ENCODE measurements at places on chromosomes 6 and 20.

DNA sequence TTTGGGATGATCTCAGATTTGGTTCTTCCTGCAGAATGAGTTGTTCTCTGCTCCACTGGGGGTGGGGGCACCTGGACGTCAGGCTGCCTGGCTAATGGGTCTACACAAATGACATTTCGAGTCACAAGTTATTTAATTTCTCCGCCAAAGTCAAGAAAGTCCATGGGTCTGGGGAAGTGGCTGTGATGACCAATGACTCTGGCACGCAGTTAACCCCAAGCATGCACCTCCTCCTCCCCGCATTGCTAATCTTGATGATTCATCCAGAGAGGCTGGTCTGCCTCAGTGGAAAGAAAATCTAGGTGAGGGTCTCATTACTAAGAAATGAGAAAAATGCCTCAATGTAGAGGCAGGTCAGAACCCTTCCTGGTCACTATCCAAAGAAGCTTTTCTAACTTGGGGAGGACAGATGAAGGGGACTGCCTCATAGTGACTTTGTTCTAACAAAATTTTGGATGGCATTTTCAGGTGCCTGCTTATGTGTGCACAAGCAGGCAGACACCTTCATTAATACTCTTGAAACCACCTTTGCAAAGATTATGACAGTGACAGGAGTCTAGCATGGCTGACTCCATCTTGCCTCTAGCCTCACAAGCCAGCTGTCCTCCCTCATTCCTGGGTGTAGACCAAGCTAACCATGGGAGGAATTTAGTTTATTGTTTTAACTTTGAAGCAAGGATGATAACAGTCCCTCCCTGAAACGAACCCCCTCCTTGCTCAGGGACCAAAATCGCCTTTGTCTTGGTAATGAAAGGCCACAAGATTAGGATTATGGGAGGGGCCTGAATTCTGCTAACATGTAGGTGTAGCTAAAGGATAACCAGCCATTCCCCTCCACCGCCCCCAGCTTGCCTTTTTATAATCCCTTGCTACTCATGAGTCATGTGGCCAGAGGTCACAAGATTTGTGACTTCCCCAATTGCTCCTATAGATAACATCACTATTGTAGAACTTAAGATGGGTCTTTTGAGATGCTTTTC is 98.6 kb upstream of the MRPS10 start:
- no peak for DNase-seq

DNA sequence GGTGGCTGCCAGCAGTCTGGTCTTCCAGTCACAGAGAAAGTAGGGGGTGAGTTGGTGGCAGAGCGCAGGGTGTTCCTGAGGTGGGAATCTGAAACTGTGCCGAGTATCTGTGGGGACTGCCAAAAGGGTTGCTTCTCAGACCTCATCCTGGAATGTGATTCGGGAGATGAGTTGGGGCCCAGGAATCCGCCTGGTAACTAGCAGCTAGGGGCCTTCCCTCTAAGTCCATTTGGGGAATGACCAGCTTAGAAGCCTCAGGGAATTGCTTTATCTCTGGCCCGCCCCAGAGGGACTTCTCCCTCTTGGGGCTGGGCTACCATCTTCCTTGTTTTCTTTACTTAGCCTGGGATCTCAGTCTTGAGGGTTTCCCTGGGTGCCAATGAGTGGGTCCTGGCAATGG is 49.6 kb downstream of the MOCS1 start:
- no peak for DNase-seq

DNA sequence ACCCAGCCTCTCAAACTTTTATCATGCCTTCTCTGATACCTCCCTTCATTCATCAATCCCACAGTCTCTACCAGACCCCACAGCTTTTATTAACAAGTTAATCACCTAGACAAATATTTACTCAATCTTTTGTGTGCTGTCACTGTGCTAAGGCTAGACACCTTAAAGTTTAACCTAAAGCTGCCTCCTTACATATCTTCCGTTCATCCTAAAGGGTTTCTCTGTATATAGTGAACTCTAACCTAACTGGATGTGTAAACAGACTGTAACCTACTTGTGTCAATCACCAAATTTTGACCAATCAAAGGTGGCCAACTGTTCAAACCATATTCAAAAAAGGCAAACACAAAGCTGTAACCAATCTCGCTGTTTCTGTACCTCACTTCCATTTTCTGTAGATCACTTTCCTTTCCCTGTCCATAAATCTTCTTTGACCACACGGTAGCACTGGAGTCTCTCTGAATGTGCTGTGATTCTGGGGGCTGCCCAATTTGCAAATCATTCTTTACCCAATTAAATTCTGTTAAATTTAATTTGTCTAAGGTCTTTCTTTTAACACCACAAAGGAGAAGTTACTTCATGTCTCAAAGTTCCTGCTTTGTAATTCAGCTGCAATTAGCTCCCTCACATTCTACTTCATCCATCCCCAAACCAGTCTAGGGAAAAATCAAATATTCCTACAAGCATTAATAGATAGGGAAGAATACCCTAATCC is 72.5 kb downstream of the ARHGAP18 start:
- no peak for DNase-seq

DNA sequence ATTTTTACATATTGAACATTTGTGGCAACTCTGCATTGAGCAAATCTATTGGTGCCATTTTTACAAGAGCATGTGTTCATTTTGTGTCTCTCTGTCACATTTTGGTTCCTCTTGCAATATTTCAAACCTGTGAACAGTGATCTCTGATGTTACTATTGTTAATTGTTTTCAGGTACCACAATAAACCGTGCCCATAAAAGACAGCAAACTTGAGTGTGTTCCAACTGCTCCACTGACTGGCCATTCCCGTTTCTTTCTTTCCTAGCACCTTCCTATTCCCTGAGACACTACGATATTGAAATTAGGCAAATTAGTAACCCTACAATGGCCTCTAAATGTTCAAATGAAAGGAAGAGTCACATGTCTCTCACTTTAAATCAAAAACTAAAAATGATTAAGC is 79.6 kb downstream of the REV3L start:
- DNase-seq = no peak

GRCh38 chr20:18377896-18378481 is 88.8 kb downstream of the DZANK1 start:
- no peak for DNase-seq

DNA sequence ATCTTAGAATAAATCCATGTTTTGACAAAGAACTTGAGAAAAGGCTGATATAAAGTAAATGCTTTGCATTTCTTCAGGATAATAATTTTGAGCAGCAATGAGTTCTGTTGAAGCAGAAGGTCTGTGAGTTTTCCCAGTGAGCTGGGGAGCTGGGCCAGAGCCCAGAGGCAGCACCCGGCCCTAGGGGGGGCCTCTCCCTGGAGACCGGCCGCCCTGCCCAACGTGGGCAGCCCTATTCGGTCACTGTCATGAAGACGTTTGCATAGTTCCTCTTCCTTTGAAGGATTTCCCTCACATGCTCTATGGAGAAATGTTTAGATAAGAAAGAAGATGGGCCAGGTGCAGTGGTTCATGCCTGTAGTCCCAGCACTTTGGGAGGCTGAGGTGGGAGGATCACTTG is 404.8 kb downstream of the THBS2 start:
- DNase-seq = no peak

DNA sequence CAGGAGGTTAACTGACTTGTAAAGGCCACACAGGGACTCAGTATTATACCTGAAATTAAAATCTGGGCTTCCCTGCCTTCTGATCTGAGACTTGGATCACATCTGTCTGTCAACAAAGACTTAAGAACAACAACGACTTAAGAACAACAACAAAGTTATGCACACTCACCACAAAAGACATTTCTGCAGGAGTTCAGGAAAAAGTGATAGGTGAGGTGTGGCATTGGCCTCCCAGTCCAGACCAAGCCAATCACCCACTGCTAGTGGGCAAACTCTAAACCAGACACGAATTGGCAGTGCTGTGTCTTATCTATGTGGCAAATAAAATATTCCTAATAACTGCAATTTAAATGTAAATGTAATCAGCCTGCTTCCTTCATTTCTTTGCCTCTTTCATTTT is 61.3 kb downstream of the PRDM1 start:
- DNase-seq = no peak

GRCh38 chr6:53426667-53427270 is 78.0 kb upstream of the ELOVL5 start:
- no peak for DNase-seq

Measured in upper lobe of left lung (tissue), 6 donors.